ENCODE measurements at places on chromosomes 12 and 14.

DNA sequence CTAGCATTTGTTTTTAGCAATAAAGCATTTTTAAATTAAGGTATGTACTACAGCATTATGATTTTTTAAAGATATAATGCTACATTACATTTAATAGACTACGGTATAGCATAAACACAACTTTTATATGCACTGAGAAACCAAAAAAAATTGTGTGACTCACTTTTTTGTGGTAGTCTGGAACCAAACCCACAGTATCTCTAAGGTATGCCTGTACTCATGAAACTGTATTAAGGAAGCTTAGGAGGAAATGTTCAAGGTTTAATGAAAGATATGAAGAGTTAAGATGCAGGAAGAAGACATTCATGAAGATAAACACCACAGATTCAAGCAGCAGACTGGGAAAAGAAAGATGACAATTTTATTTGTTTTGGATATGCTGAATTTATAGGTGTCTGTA, 51.7 kb downstream of the PPP1R12A start:
- no peak for DNase-seq

DNA sequence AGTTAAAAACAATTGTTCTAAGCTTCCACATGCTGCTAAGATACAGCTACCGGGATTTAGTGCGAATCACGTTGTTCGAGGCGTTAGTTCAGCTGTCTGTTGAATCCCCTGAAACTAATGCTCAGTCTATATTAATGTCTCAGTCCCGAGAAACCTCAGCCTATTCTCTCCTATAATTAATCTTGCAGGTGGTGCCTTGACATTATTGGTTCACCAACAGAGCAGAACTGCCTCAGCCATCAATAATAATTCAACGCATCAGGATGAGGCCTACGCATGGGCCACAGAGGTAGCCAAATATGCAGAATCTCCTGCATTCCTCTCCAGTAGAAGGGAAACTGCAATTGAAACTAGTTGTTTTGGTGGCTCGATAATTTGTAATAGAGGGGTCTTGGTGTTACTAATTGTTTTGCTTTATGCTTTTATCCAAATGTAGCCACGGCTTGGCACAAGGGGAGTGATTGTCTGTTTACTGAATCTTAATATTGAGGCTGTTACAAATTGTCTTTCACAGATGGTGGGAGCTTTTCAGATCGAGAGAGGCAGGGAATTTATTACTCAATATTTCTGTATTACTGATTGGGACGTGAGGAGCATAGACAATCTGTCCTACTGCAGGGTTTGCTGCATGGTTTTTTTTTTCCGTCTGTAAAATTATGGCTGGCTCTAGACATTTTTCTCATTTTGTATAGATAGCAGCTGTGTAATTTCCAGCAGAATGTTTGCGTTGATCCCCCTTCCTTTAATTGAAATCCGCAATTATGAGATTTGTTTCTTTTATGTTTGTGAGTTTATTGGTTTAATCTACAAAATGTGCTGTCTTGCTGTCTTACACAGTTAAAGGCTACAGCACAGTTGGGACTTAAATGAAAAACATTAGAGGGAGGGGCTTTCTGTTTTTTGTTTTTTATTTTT, 1036.5 kb upstream of the NOVA1 start:
- DNase-seq: no peak

DNA sequence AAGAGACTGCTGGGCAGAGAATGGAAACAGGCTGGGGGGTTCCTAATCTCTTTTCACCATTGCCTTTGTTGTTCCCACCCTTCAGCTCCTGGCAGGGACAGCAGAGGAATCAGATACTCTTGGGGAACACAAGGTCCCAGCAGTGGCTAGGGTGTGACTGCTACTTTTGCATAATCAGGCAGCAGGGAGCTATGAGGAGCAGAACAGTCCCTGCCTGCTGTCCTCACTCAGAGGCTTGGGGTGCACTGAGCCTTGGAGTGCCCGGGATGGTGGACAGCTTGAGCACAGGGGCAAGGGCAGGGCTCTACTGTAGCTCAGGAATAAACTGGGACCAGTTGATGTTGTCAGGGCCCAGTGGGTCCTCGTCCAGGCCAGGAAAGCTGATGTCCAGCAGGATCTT, 1.5 kb upstream of the TEX52 start:
- DNase-seq: no peak

DNA sequence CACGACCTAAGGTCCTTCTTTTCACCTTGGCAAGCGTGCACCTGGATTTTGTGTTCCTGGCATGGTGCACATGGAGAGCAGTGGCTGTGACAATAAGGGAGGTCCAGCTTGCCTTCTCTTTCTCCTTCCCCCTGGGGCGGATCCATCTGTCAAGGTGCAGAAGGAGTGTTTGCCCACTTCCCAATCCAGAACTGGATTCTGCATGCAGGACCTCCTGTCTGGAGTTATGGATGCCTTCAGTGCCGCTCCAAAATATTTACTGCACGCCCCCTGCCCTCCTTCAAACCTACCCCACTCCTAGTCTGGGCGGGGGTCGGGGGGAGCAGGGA, 192.7 kb downstream of the DPF3 start:
- DNase-seq: no peak

DNA sequence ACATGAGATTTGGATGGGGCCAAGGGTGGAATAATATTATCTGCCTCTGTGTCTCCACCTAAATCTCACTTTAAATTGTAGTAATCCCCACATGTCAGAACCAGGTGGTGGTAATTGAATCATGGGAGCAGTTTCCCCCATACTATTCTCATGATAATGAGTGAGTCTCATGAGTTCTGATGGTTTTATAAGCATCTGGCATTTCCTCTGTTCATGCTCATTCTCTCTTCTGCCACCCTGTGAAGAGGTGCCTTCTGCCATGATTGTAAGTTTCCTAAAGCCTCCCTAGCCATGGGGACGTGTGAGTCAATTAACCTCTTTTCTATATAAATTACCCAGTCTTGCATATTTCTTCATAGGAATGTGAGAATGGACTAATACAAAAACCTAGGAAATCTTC, 29.9 kb downstream of the TSPAN19 start:
- DNase-seq: no peak

- DNase-seq: no peak
Measured at GRCh38 chr14:69037790-69038454, 58.8 kb upstream of the ACTN1 start.

DNA sequence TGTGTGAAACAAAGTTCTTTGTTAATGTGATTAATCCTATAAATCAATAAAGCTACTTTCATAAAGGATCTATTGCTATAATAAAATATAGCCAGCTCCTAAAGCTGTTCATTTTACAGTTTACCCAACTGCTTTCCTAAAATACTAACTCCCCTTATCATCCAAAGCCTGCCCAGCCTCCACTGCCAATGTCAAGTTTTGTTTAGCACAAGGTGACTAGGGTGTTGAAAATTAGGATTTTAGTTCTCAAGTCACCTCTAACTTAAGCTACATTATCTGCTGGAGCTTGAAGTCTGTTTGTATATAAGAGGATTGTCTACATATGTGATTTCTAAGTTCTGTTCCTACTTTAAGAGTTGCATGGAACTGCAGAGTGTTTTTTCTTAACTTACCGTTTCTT, 86.3 kb downstream of the CCER1 start:
- no peak for DNase-seq

DNA sequence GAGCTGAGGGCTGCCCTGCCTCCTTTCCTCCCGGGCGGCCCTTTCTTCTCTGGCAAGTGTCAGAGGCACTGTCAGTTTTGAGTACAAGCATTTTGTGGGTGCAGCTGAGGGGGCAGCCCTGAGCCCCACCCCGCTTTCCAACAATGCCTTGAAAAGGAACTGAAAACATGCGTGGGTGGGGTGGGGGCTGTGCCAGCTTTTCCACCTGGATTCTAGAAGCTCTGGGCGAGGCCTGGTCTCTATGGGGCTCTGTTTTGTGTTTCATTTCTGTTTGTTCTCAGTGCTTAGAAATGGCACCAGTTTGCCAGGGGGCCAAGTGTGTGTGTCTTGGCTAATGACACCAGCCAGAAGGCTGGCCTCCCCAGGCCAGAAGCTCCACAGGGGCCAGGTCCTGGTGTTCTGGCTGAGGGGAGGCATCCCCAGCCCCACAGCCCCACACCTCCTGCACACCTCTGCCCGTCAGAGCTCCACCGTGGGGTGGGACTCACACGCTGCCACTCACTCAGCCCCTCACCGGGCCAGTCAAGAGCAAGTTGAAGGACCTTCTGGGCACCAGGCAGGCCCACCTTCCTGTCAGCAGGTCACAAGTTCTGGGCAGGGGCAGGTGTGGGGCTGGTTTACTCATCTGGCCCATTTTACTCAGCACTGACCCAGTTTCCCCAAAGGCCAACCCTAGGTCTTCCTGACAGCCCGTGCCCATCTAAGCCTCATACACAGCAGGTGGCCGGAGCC, 155.1 kb downstream of the CALM1 start:
- DNase-seq: no peak

DNA sequence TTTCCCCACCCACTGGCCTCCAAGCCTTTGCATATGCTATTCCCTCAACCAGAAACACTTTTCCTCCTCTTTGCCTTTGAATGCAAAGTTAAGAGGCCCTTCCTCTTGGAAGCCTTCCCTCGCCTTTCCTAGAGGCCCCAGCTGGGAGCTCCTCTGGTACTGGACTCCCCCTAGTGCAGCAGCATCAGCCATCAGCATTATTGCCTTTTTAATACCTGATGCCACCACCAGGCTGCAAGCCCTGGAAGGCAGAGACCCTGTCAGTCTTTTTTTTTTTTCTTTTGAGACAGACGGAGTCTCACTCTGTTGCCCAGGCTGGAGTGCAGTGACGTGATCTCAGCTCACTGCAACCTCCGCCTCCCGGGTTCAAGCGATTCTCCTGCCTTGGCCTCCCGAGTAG, 19.1 kb upstream of the PLA2G1B start:
- DNase-seq: no peak

- DNase-seq: no peak
Measured at GRCh38 chr12:71036526-71036925, 116.0 kb upstream of the PTPRR start.

DNA sequence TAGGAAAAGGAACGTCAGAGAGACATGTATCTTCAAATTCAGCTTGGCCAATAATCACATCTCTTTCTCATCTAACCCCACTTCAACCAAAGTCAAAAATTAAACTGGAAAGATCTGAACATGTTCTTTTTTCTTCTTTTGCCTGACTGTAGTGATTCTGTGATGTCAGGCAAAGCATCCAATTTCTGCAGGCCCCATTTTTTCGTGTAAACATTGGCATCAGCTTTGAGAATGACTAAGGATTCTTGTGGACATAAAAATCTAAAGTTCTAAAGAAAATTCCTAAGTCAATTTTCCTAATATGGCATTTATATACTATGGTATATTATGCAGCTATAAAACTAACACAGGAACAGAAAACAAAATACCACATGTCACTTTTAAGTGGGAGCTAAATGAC, 89.1 kb downstream of the STXBP6 start:
- DNase-seq: no peak

- DNase-seq: no peak
Measured at GRCh38 chr14:29820785-29821184, 106.9 kb downstream of the PRKD1 start.

- DNase-seq: no peak
Measured at GRCh38 chr14:76597387-76597786, 163.9 kb upstream of the VASH1 start.

GRCh38 chr12:10982244-10982643, 4.5 kb downstream of the TAS2R50 start:
- no peak for DNase-seq

GRCh38 chr12:121238604-121239350, 28.8 kb downstream of the P2RX4 start:
- no peak for DNase-seq

GRCh38 chr14:22475381-22475780, 113.6 kb downstream of the DAD1 start:
- DNase-seq: no peak

- DNase-seq: no peak
Measured at GRCh38 chr12:97456571-97457188, 5.9 kb upstream of the RMST start.

DNA sequence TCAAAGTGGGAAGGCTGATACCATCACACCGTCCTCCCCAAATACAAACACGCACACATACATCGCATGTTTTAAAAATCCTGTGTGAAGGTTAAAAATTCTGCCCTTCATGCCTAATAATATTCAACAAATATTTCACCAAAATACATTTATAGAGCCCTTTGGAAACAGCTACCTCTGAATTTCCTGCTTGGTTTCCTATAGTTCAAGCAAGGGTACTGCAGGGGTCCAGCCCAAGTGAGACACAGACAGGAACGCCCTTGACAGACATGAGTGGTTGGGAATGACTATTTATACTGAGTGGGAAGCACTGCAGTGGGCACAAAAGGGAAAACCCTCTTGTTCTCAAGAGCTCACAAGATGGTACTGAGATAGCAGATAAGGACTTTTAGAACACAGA, 51.0 kb downstream of the ST8SIA1 start:
- DNase-seq: no peak

DNA sequence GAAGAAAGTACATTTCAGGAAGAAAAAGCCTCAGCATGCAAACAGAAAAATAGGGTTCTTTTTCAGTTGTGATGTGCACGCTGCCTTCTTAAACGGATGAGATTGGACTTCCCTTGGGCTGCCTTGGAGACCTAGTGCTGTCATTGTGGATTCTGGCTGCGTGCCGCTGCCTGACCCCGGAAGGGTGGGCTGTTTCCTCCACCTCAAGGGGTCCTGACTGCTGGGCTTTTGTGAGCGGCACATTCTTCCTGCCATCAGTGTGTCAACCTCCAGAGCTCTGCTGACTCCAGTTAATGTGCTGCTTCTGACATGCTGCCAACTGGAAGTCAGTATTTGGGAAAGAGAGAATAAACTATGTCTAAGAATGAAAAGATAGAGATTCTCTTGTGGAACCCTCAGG, 25.1 kb downstream of the CCNK start:
- no peak for DNase-seq

GRCh38 chr12:76060111-76060510, 24.4 kb downstream of the NAP1L1 start:
- no peak for DNase-seq

GRCh38 chr12:62873826-62874448, 61.0 kb downstream of the PPM1H start:
- DNase-seq: no peak

All from GM10248 (cell line).